ENCODE measurements at places on chromosomes 1 and 21. TPM values are rescaled to one million over a fixed set of nuclear protein-coding genes. Genes with fewer than 3 reads are reported as not detected.

GRCh38 chr1:193301746-193302145 lies 115.3 kb upstream of the B3GALT2 start:
- no peak for DNase-seq

DNA sequence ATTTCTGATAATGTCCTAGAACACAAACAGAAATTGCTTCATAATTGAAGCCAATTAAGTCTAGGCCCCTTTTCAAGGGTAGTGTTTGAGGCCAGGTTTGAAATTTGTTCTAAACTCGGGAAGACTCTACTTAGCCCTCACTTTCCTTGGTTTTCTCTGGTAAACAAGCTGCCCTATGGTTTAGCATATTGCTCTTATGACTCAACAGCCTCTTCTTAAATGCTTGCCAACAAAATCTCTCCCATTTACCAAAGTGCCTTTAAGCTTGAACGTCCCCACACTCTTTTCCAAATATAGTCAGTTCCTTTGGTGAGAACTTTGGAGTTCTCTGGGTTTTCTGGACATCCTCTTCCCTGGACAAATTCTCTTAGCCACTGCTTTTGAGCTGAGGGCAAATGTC lies 5.8 kb upstream of the LCE6A start:
- no peak for DNase-seq

Gene ETNK2
- 3.2 TPM for total RNA-seq

GRCh38 chr1:30613188-30613587 lies 110.2 kb downstream of the MATN1 start:
- no peak for DNase-seq

GRCh38 chr1:200379940-200380588 lies 29.8 kb downstream of the ZNF281 start:
- DNase-seq: no peak

Gene IQCC
- total RNA-seq: 2.7 TPM

DNA sequence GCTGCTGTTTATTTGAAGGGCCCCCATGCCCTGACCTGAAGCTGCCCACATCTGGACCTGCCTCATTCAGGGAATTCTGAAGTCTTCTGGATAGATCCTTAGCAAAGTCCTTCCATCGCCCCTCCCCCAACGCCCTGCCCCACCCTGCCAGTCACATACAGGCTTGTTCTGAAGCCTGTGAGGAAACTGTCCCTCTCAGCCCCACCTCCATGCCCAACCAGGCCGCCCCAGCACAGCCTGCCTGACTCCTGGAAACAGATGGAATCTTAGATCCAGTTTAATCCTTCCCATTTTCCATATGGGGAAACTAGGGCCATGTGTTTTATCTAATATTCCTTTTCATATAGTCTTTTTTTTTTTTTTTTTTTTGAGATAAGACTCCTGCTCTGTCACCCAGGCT lies 44.5 kb upstream of the GPR37L1 start:
- DNase-seq: no peak

GRCh38 chr1:227661495-227661894 lies 73.6 kb downstream of the JMJD4 start:
- no peak for DNase-seq

DNA sequence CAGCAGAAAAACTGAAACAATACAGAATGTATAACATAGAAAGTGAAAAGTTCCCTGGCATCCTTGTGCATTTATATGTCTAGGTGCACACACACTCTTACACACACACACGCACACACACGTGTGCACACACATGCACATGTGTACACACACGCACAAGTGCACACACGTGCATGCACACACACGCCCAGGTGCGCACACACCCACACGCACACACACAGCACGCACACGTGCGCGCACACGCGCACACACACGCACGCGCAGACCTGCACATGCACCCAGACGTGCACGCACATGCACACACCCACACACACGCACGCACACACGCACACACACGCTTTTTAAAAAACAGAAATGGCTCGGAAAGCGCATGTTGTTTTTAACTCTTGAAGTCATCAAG lies 86.5 kb downstream of the NUF2 start:
- DNase-seq: no peak

GRCh38 chr1:204920511-204920910 lies 49.8 kb downstream of the NFASC start:
- DNase-seq: no peak

GRCh38 chr1:230376296-230376695 lies 49.8 kb downstream of the PGBD5 start:
- DNase-seq: no peak

- peak; percentile 42 for DNase-seq
Observed at GRCh38 chr1:10338047-10338446, 60.8 kb upstream of the PGD start.

DNA sequence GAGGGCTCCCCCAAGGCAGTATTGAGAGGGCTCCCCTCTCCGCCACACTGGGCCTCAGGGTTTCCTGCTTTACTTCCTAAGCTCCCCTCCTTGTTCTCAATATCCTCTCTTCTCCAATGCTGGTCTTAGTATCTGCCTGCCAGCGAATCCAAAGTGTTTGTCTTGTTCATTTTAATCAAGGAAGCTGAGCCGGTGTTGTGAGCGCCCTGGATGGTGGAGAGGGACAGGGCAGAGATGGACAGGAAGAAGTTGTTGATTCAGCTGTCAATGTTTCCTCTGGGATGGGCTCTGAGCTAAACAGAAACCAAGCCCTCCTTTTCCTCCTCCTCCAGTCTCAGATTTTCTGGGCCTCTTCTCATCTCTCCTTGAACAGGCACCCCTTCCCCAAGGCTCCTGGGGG lies 5.4 kb downstream of the OLFML3 start:
- DNase-seq: no peak

Gene CALML6
- 0.44 TPM for total RNA-seq

- no peak for DNase-seq
Observed at GRCh38 chr1:87872189-87872588, 543.5 kb downstream of the LMO4 start.

GRCh38 chr1:185646202-185646683 lies 87.9 kb upstream of the HMCN1 start:
- no peak for DNase-seq

Gene SPOCD1
- 0.94 TPM for total RNA-seq

GRCh38 chr1:44946725-44947062 lies 39.7 kb downstream of the EIF2B3 start:
- DNase-seq: no peak

Gene SMCP
- total RNA-seq: not detected

Gene CFH
- 11.9 TPM for total RNA-seq

GRCh38 chr1:237145379-237146135 lies 103.6 kb downstream of the RYR2 start:
- no peak for DNase-seq

GRCh38 chr1:218852527-218852926 lies 321.2 kb upstream of the LYPLAL1 start:
- DNase-seq: no peak

Gene SMAP2
- 123 TPM for total RNA-seq

DNA sequence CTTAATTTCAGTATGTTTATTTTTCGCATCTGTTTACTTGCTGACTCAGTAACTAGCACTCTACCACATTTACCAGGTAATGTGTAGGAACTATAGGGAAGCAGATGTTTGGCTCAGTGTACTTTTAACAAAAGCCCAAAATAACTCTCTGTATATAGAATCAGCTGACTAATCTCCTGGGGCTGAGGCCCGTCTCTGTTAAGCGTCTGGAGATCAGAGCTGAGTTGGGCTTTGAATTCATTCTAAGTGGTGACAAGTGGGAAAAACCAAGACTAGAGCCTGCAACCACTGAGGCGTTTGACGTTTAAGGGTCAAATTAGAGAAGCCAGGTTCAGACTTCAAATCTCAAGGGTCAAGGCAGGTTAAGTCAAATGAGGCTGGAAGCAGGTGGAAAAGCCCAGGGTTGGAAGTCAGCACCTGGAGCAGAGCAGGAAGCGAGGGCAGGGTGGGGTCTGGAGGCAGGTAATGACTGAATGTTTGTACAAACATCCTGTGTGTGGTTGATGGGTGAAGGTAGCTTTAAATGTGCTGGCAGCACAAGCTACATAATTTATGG lies 56.8 kb upstream of the LYST start:
- peak; percentile 38 for DNase-seq

Gene RIPK4
- total RNA-seq: 0.26 TPM

GRCh38 chr1:162704673-162705424 lies 72.6 kb downstream of the DDR2 start:
- DNase-seq: no peak

GRCh38 chr1:229131243-229132105 lies 139.4 kb upstream of the RAB4A start:
- DNase-seq: no peak

GRCh38 chr1:228226956-228227791 lies 19.3 kb downstream of the OBSCN start:
- no peak for DNase-seq

DNA sequence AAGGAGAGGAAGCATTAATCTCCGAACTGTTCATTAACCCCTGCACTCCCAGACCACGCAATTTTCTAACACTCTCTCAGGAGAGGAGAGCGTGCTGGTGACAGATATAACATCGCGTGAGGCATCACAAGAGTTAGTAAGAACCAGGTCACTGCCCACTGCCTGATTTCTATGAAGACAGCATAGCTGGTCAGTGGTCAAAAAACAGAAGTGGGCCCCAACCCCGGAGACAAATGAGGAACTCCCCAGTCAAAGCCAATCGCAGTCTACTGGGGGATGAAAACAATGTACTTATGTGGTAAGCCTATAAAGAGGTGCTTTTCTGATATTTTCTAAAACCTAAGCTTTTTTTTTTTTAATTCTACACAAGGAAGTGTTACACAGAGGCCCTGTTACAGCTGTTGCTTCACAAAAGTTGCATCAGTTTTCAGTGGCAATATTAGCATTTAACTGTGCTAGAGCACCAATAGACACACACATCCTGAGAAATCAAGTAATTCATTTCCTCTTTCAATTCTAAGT lies 231.8 kb upstream of the IRF2BP2 start:
- DNase-seq: no peak

DNA sequence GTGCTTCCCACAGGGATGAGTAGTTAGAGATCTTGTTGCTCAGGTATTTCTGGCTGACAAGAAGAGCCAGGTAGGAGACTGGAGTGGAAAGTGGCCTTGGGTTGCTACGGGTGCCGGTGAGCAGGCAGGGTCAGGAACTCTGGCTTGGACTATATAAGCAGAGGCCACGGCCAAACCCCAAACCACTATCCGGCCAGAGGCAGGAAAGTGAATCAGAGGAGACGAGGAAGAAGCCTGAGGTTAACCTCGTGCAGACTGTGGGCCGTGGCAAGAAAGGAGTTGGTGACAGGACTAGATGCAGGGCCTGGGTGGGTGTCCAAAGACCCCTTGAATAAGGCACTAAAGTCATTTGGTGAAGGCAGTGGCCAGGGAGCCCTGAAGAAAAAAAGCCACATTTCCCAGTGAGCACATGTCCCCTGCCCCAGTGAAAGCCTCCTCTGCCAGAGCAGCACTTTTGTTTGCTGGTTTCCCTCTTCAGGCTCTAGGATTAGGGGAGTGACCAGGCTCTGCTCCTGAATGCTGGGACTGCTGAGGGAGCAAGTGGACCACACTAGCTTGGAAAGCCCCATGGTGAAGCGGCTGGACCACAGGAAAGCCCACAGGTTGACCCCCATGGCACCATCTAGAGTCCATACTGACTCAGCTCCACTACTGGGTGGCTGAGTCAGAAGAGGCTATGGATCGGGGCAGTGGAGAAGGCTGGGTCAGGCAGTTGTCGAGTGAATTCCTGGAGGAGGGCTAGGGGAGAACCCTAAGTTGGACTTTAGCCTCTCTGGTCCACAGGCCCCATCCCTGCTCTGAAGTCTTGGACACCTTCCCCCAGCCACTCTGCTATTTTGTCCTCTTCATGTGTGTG lies 23.4 kb downstream of the CSF1 start:
- DNase-seq: no peak

DNA sequence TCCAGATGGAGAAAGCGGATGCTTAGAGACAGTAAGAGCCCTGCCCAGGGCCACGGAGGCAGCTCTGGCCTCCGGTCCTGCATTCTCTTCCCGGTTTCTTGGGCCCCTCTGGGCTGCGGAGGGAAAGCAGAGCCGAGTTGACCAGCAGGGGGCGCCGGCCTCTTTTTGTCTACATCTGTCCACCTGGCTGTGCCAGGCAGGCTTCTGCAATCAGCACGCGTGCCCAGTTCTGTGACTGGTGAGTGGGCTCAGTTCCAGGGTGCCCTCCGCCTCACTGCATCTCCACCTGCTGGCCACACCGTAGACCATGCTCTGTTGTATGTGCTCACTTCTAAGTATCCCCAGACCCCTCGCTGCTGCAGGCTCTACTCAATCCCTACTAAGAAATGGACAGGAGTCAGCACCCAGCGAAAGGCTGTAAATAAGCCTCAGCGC lies 6.7 kb upstream of the HUNK start:
- peak; percentile 40 for DNase-seq

Gene FLAD1
- 52.4 TPM for total RNA-seq

Gene ECM1
- total RNA-seq: 2.0 TPM

DNA sequence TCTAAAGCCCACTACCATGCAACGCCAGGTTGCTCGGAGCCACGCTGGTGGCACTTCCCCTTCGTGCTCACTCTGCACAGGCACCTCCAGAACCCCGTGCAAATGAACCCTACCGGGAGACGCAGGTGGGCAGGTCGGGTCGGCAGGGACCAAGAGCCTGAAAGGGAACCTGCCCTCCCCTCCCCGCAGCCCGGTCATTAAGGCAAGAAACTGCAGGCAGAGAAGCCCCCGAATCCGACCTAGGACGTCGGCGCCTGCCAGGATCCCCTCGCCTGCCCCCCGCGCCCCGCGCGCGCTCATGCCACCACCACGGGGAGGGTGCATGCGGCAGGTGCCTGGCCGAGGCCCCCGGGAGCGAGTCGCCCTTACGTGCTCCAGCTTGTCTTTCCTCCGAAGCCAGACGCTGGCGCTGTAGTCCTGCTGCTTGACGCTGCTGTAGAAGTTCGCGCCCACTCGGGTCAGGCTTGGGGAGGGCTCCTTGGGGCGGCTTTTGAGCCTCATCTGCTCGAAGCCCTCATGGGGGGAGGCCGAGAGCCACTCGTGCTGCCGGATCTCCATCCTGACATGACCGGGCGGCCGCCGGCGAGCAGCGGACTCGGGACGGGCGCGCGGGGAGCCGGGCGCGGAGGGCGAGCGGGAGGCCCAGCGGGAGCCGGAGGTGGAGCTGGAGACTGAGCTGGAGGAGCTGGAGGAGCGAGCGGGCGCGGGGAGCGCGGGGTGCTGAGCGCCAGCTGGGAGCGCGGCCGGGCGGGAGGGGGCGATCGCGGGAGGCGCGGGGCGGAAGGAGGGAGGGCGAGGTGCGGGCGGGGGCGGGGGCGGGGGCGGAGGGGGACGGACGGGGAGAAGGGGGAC lies 552 bp downstream of the PLD5 start:
- no peak for DNase-seq

- no peak for DNase-seq
Observed at GRCh38 chr1:210707300-210708240, 378.9 kb downstream of the HHAT start.

Data from CD4-positive, alpha-beta memory T cell (primary cell).